ENCODE measurements at places on chromosomes 3 and 15.

DNA sequence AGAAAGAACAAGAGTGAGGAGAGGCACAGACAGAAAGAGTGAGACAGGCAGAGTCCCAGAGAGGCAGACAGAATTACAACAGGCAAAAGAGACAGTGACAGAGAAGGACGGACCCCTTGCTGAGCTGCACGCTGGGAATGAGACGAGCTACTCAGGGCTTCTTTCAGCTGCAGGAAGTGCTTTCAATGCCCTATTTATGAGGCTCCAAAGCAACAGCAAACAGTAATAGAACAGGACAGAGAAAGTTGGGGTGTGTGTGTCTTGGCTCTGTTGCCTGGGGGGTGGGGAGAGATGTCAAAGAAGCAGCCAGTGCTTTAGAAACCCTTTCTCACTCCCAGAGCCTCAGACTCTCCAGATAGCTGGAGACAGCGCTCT, 502 bp upstream of the TIMP4 start:
- no peak overlapping the region for H3K27ac ChIP-seq
- peaks cover 22% of the 10 kb centered on the region for H3K4me1 ChIP-seq

GRCh38 chr15:58077427-58077826, 11.9 kb upstream of the ALDH1A2 start:
- no peaks in the 10 kb centered on the region for H3K36me3 ChIP-seq
- H3K27me3 ChIP-seq, result no peaks in the 10 kb centered on the region
- peak; percentile 18 for DNase-seq
- H3K27ac ChIP-seq, result no peak overlapping the region
- H3K4me3 ChIP-seq, result no peak overlapping the region
- no peaks in the 10 kb centered on the region for H3K4me1 ChIP-seq

DNA sequence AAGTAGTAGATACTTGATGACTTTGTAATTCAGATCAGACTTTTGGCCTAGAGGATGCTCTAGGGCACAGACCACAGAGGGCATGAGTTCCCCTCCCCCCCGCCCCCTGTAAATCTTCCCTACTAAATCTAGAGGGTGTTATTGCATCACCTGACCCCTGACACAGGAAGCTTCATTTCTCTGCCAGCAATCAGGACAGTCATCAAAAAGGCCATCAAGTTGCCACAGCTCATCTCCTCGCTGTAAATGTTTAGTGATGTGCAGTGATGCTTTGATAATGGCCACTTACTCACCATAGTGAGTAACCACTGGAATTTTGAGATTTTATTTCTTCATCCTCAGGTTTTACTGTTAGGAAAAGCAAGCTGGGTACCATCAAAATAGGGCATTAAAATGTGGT, 289.2 kb upstream of the CHRM5 start:
- no peaks in the 10 kb centered on the region for H3K36me3 ChIP-seq
- no peak for DNase-seq
- no peak overlapping the region for H3K27ac ChIP-seq
- no peaks in the 10 kb centered on the region for H3K4me1 ChIP-seq

GRCh38 chr3:49882166-49882565, 12.5 kb upstream of the CAMKV start:
- H3K36me3 ChIP-seq, result peaks cover 9% of the 10 kb centered on the region
- H3K4me3 ChIP-seq, result no peak overlapping the region
- no peak for DNase-seq

GRCh38 chr3:66989860-66990696, 8.0 kb upstream of the KBTBD8 start:
- H3K27ac ChIP-seq, result no peak overlapping the region
- H3K4me1 ChIP-seq, result peaks cover 7% of the 10 kb centered on the region
- H3K27me3 ChIP-seq, result 0 out of 2 replicates have a peak, but pooled peaks cover 1% of the 10 kb centered on the region
- H3K36me3 ChIP-seq, result no peaks in the 10 kb centered on the region
- DNase-seq, result peak; percentile 29

DNA sequence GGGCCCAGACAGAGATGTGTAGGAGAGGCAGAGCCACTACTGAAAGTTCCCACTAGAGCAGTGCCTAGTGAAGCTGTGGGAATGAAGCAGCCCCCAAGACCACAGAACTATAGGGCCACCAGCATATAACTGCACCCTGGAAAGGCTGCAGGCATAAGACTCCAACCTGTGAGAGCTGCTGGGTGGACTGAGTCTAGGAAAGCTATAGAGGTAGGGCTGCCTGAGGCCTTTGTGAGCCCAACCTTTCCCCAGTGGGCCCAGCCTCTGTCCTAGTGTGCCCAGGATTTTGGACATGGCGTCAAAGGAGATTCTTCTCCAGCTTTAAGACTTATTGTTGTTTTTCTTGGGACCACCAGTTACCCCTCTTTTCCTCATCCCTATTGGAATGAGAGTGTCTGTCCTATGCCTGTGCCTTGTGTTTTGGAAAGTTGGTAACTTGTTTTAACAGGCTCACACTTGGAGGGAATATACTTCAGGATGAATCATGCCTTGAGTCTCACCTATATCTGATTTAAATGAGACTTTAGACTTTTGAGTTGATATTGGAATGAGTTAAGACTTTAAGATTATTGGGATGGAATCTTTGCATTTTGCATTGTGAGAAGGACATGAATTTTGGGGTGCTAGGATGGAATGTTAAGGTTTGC, 28.1 kb downstream of the SLMAP start:
- H3K4me3 ChIP-seq, result no peak overlapping the region
- no peak overlapping the region for H3K27ac ChIP-seq
- H3K36me3 ChIP-seq, result no peaks in the 10 kb centered on the region
- H3K27me3 ChIP-seq, result no peaks in the 10 kb centered on the region

DNA sequence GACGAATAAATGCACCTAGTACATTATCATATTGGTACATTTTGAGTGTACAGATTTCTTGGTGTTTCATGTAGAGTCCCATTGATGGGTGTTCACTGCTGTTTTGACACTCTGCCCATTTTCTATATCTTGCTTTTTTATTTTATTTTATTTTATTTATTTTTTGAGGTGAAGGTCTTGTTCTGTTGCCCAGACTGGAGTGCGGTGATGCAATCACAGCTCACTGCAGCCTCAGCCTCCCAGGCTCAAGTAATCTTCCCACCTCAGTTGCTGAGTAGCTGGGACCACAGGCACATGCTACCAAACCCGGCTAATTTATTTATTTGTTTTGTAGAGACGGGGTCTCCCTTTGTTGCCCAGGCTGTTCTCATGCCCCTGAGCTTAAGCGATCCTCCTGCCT, 44.2 kb downstream of the DNAJC13 start:
- no peaks in the 10 kb centered on the region for H3K27me3 ChIP-seq
- no peak overlapping the region for H3K4me3 ChIP-seq
- DNase-seq, result no peak
- H3K27ac ChIP-seq, result no peak overlapping the region
- H3K4me1 ChIP-seq, result no peaks in the 10 kb centered on the region

GRCh38 chr3:179630753-179631451, 21.9 kb upstream of the USP13 start:
- no peaks in the 10 kb centered on the region for H3K27me3 ChIP-seq
- no peaks in the 10 kb centered on the region for H3K4me1 ChIP-seq
- H3K36me3 ChIP-seq, result no peaks in the 10 kb centered on the region
- no peak overlapping the region for H3K4me3 ChIP-seq

DNA sequence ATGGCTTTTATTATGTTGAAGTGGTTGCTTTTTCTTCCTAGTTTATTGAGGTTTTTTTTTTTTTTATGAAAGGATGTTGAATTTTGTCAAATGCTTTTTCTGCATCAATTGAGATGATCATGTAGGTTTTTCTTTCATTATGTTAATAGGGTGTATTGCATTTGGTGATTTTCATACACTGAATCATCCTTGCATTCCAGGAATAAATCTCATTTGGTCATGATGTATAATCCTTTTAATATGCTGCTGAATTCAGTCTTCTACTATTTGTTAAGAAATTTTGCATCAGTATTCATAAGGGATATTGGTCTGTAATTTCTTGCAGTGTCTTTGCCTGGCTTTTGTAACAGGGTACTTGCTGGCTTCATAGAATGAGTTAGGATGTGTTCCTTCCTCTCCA, 11.5 kb upstream of the CLRN1 start:
- H3K27ac ChIP-seq, result no peak overlapping the region
- H3K27me3 ChIP-seq, result no peaks in the 10 kb centered on the region

DNA sequence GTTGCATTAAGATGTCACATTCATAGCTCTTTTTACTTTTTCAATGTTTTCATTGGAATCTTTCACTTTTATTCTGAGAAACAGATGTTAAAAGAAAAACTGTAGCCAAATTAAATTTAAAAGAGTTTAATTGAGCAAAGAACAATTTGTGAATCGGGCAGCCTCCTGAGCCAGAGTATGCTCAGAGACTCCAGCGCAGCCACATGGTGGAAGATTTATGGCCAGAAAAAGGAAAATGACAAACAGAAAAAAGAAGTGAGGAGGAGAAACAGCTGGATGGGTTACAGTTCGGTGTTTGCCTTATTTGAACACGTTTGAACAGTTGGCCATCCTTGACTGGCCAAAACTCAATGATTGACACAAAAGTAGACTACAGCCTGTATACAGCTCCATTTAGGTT, 33.8 kb upstream of the RAB11A start:
- H3K4me1 ChIP-seq, result peaks cover 19% of the 10 kb centered on the region
- H3K27ac ChIP-seq, result no peak overlapping the region
- H3K4me3 ChIP-seq, result no peak overlapping the region
- H3K27me3 ChIP-seq, result no peaks in the 10 kb centered on the region

- no peak overlapping the region for H3K27ac ChIP-seq
- H3K36me3 ChIP-seq, result no peaks in the 10 kb centered on the region
- no peaks in the 10 kb centered on the region for H3K27me3 ChIP-seq
- H3K4me3 ChIP-seq, result no peak overlapping the region
- H3K4me1 ChIP-seq, result 0 out of 2 replicates have a peak, but pooled peaks cover 3% of the 10 kb centered on the region
These were observed 33.7 kb downstream of the VIPR1 start for GRCh38 chr3:42535981-42536784.
